Right renal pelvis (tissue), 4 donors: ENCODE measurements at places on chromosomes 1 and 21. TPM values are rescaled to one million over a fixed set of nuclear protein-coding genes. Genes with fewer than 3 reads are reported as not detected.

VN1R5 gene
- not detected for polyA plus RNA-seq

S100A13 gene
- polyA plus RNA-seq: 153 TPM

AK4 gene
- polyA plus RNA-seq: 83.3 TPM

FCRL1 gene
- polyA plus RNA-seq: 0.15 TPM

HSD3B1 gene
- 0.13 TPM for polyA plus RNA-seq

DNA sequence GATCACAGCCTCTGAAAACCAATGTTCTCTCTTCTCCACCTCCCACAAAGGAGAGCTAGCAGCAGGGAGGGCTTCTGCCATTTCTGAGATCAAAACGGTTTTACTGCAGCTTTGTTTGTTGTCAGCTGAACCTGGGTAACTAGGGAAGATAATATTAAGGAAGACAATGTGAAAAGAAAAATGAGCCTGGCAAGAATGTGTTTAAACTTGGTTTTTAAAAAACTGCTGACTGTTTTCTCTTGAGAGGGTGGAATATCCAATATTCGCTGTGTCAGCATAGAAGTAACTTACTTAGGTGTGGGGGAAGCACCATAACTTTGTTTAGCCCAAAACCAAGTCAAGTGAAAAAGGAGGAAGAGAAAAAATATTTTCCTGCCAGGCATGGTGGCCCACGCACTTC is 35.8 kb upstream of the TDRD10 start:
- no peak for DNase-seq

DNA sequence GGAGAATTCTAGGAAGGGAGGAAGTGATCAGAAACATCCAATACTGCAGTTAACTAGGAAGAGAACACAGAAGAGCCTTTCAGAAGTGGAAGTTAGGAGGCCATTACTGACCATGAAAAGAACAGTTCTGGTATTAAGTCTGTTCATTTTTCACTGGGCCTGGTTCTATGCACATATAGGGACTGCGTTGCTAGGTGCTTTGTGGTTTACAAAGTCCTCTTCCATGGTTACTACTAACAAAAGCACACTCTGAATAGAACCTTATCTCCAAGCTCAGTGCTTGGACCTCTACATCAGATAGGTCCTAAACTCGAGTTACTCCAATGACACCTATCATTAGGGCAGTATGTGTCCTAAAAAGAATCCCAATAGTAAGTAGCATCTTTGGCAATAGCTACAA is 75.4 kb downstream of the RPAP2 start:
- DNase-seq: no peak

DNA sequence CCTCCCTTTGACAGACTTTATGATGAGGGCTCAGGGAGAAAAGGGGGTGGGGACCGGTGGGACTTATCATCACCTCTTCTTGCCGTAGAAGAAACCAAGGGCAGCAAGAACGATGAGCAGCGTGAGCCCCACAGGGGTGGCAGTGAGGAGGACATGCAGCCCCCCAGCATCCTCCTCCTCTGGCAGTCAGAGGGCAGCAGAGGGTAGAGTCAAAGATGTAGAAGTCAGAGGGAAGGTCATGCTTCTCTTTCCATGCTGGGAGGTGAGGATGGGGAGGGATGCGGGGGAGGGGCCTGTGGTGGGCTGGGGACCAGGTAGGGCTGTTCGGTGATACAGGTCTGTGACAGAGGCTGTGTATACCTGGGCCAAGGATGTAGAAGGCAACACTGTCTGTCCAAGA is 14.8 kb downstream of the INSRR start:
- DNase-seq: no peak

- no peak for DNase-seq
These were observed 182.3 kb downstream of the KCTD3 start for GRCh38 chr1:215749414-215749813.

DNA sequence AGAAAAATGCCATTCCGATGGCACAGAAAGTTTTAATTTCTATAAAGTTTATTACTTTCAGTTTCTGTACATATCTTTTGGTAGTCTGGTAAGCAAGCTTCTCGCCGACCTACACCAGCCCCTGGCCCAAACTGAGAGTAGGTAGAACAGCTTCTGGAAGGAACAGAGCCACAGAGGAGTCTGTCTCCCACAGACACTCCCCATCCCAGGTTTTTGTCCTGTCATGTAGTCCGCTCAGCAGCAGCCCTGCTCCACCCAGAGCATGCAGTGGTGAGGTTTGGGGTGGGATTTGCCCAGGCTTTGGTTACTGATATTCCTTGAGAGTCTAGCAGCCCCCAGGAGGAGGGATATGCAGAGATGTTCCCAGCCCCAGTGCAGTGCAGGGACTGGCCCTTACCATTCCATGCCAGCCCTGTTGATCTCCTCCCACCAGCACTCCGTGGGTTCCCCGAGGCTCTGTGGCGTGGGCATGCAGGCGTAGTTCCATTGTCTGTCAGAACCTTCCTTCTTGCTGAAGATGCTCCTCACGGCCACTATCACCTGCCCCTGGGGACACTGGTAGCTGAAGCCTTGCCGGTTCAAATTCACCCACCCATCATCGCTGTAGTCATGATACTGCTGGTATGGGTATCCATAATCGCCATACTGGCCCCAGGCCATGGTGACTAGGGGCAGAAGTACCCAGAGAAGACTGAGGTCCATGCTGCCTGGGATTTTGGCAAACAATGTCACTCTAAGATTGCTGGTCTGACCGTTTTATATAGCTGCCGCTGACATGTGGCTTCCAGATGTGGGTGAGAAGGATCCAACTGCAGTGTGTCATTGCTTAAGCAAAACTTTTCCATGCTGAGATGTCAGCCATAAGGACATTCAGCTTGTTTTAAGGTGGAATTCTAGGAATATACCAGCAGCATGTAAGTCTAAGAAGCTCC is at the start of gene DPT:
DPT (minus strand) TSS at position 734 of the 932 bp plus-strand sequence; CDS start at position 702, 32 bp downstream.
- DNase-seq: no peak

DNA sequence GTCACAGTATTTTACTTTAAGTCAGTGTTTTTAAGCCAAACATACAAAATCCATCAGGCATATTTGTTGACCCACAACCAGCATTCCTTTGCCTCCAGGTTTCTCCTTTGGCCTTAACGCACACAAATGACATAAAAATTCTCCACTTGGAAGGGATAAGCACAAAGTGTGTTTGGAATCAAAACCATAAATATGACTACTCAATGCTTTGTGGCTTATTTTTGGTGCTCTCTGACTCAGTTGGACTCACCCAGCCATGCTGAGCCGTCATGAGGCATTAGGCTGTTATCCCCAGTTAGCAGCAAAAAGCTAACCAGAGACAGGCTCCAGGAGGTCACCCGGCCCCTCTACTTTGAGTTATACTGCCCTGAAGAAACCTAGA is 948 bp downstream of the PRUNE1 start:
- DNase-seq: no peak

DNA sequence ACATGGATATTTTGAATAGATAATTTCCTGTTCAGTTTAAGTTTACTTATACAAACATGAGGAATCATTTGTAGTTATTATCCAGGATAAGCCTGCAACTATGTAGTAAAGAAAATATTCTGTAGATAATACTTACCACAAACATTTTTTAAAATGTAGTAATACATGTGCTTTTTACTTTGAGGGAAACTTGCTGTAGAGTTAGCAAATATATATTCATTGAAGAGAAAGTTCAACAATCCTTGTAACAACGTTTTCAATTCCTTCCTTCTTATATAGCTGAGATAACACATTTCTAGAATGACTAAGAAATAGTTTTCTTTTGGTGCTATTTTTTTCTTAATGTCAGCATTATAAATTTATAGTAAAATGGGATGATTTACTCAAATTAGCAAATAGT is 664.6 kb upstream of the ADAMTS5 start:
- DNase-seq: no peak

- no peak for DNase-seq
These were observed 5.0 kb downstream of the ABCA4 start for GRCh38 chr1:94115900-94116436.
